Cardiac muscle cell (in vitro differentiated cells and primary cell): ENCODE measurements at places on chromosomes 7 and 10.

GRCh38 chr7:155843426-155844018 lies 31.3 kb upstream of the SHH start:
- no peak for DNase-seq

GRCh38 chr10:78181381-78182055 lies 147.9 kb downstream of the RPS24 start:
- DNase-seq = no peak

DNA sequence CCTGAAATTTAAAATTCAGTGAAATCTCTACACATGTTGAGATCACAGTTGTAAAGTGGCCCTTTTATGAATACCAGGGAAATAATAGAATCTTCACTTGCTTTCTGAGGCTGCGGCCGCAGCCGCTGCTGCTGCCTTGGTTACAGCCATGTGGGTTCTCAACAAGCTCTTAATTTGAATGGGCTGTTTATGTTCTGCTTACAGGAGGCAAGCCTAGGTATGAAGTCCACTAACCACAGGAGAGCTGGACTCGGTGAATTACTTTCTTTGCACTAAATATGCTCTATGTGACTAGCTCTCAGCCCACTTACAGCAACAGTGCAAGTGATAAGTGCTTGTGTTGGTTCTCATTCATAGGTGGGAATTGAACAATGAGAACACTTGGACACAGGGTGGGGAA lies 410.8 kb downstream of the SFMBT2 start:
- DNase-seq = no peak

- no peak for DNase-seq
Observed at GRCh38 chr10:44995581-44995913, 5.2 kb upstream of the ZNF22 start.

GRCh38 chr7:82375713-82376112 lies 67.9 kb downstream of the CACNA2D1 start:
- DNase-seq = no peak

DNA sequence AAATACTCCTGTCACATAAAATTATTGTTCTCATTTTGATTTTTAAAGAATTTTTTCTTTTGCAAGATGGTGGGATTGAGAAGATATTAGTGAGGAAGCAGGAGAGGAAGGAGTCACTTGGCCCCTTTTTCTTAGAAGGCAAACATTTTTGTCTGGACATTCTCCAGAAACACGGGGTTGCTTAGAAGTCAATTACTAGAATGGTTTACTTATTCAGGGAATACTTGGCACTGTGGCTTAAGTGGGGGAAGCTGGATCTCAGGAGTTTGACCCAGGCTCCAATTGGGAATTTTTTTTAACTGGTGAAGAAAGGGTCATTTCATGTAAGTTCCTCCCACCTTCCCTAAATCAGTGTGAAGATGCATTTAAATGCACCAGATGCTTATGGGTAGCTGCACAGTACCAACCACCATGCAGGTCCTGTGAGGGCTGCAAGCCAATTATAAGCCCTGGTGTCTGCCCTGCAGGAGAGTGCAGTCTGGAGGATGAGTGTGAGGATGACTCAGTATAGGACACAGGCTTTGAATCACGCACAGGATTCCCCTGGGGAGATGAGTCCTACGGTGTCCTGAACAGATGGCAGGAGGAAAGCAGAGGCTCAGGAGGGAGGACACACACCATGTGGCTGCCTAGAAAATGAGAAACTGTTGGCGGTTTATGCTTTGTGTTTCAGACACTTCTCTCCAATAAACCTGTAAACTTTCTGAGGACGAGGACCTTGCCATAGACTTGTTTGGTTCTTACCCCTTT lies 299.1 kb downstream of the PLXNA4 start:
- no peak for DNase-seq

DNA sequence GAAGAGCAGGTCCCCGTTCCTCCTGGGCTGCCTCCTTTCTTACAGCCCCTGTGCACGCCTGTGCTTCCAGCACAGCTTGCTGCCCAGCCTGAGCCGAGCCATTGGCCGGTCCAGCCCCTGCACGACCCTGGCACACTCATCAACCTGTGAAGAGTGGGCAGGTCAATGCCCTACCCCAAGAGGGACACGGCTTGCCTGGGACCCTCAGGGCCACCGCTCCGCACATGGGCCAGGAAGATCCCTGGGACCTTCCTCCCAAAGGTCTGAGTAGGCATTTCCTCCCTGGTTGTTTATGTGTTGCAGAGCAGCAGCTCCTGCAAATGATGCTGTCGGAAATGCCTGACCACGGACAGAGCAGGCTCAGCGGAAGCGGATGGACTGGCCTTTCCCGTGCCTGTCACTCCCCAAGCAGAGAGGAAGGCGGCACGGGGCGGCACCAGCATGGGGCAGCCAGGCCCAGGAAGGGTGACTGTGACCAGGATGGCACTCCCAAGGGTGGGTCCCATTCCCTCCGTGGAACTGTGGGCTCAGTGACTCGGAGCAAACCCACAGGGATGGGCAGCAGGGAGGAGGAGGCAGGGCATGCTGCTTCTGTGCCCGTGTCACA lies 252.5 kb downstream of the TNS3 start:
- no peak for DNase-seq

- no peak for DNase-seq
Observed at GRCh38 chr10:102677331-102678067, 33.2 kb downstream of the TRIM8 start.

DNA sequence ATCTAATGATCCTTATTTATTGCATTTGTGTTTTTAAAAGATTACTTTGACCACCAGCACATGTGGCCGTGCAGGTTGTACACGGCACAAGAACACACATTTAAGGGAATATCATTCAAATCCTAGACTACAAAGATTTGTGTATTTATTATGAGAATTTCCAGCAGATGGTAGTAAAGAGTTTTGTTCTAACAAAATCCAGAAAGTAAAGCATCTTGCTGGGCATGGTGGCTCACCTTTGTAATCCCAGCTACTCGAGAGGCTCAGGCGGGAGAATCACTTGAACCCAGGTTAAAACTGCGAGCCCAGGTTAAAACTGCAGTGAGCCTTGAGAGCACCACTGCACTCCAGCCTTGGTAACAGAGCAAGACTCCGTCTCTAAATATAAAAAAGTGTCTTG lies 31.5 kb downstream of the MACROH2A2 start:
- peak; percentile 5 for DNase-seq

GRCh38 chr10:86091216-86091615 lies 275.4 kb downstream of the GRID1 start:
- no peak for DNase-seq

GRCh38 chr7:127976056-127976737 lies 55.0 kb downstream of the LRRC4 start:
- DNase-seq = no peak

DNA sequence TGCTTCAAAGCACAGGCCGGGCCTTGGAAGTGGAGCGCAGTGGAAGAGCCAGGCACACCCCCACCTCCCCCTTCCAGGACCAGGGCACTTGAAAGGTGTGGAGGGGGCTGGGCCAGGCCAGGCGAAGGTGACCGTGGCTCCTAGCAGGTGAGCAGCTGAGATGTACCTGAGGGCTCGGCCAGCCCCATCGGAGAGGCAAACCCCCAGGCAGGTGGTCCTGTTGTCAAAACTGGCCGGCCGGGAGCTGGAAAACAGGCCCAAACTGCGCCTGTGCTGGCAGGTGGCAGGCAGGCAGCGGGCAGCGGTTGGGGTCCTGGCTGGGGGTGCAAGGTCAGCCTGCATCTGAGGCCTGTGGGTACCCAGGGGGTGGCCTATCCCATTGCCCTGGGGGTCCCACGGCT lies 96.4 kb upstream of the DNAAF5 start:
- no peak for DNase-seq

DNA sequence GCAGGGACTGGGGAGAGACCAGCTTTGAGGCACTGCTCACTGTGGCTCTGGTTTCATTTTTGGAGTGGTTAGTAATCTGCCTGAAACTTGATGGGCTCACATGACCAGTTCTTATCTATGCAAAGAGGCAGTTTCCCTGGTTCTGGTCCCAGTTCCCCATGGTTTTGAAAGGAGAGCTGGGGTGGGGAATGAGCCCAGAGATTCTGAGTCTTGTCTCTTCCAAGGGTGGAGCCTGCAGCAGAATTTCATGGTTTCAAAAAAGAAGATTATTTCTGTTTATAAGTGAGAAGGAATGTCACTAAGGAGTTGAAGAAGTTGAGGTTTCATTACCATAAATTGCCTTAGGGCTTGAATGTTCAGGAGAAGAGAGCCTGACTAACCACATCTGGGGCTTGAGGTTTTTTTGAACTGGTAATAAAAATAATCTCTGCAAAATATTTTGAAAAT lies 190.2 kb upstream of the HABP2 start:
- peak; percentile 37 for DNase-seq

DNA sequence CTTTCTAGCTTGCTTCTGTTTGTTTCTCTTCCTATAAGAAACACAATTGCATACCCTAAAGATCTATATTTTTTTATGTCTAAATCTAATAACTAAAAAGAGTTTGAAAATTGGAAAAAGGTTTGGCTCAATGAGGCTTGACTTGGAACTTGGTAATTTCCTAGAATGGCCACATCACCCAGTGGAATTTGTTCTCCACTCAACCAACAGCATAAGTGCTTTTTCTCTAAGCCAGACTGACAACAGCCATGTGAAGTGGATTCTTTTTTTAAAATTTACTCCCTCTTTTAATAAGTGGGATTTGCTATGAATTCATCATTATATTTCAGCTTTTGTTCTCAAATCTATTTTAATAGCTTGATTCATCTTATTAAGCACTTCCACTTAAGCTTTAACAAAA lies 33.8 kb downstream of the GBF1 start:
- DNase-seq = no peak

DNA sequence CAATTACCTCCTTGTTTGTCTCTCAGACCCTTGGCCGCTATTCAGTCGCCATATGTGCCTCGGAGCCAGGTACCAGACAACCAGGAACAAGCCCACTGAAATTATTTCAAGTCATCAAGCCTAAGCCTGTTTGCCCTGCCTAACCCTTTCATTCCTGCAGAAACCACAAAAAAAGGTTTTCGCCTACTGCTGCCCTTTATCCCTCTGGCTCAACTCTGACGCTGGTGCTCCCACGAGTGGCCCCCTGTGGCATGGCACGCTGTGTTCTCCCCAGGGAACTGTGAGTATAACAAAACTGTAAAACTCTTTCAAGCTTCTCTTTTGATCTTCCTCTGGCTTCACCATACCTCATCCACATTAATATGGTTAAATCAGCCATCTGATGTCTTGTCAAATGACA lies 215.7 kb upstream of the CDC14C start:
- no peak for DNase-seq

GRCh38 chr7:55133630-55134358 lies 115.0 kb downstream of the EGFR start:
- peak; percentile 20 for DNase-seq

DNA sequence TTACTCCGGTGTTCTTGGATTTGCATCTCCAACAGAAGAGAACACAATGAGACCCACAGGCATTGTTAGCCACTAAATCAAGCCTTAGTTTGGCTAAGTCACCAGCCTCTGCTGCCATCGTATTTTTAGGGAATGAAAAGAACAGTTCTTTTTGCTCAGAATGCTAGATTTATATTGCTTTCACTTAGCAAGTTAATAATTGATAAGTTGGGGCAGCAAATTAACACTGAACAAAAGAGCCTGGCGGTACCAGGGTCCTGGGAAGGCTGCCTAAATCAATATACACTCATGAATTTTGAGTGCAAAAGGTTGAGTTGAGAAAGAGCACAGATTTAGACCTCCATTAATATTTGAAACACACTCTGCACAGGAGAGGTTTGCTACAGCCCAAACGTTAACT lies 767.7 kb downstream of the TYW1 start:
- DNase-seq = no peak

GRCh38 chr10:59635502-59636290 lies 74.0 kb downstream of the SLC16A9 start:
- no peak for DNase-seq

DNA sequence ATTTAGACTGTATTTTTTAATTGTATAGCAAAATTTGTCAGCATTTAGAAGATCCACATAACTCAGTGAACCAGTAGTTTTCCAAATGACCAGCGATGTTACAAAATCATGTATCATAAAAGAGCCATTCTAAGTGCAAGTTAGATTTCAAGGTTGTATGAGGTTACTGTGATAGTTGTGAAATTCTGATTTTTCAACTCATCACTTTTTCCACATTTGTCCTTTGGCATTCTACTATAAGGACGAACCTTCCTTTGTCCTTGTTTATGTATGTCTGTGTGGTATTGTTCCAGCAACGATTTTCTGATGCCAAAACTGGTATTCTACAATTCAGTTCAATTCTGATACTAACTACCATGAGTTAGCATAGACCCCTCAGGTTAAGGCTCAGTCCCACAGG lies 64.2 kb downstream of the TAX1BP1 start:
- DNase-seq = no peak

GRCh38 chr10:113222207-113222606 lies 272.2 kb downstream of the TCF7L2 start:
- no peak for DNase-seq

GRCh38 chr10:71727105-71727737 lies 7.6 kb upstream of the C10orf105 start:
- no peak for DNase-seq

GRCh38 chr10:132100091-132100481 lies 34.3 kb downstream of the JAKMIP3 start:
- no peak for DNase-seq
